ENCODE measurements at places on chromosomes 2 and 18. TPM values are rescaled to one million over a fixed set of nuclear protein-coding genes. Genes with fewer than 3 reads are reported as not detected.

Gene SKOR2
- not detected for polyA plus RNA-seq

Gene TBC1D8
- 2.5 TPM for polyA plus RNA-seq

Gene DYNAP
- not detected for polyA plus RNA-seq

Gene RAB6C
- not detected for polyA plus RNA-seq

Gene SCTR
- polyA plus RNA-seq, result not detected

Gene EVX2
- not detected for polyA plus RNA-seq

Gene CFAP210
- not detected for polyA plus RNA-seq

Gene PDE11A
- 0.75 TPM for polyA plus RNA-seq

Gene PUM2
- 12.0 TPM for polyA plus RNA-seq

Gene PXDN
- polyA plus RNA-seq, result 222 TPM

Gene EFHD1
- polyA plus RNA-seq, result not detected

Gene DQX1
- polyA plus RNA-seq, result not detected

Gene NCKAP5
- 0.38 TPM for polyA plus RNA-seq

Gene ZNF892
- polyA plus RNA-seq, result 1.0 TPM

Gene CHRNG
- polyA plus RNA-seq, result not detected

Gene LGALSL
- 0.60 TPM for polyA plus RNA-seq

Gene IL36B
- not detected for polyA plus RNA-seq

Gene CFC1
- polyA plus RNA-seq, result not detected

Gene PTPRN
- polyA plus RNA-seq, result 29.2 TPM

Gene KIAA2012
- polyA plus RNA-seq, result 0.13 TPM

Gene RUFY4
- not detected for polyA plus RNA-seq

Gene MAP3K20
- 68.9 TPM for polyA plus RNA-seq

Gene ABHD1
- not detected for polyA plus RNA-seq

Gene SEC11C
- polyA plus RNA-seq, result 63.9 TPM

Gene GRHL1
- 0.61 TPM for polyA plus RNA-seq

Gene GKN1
- polyA plus RNA-seq, result not detected

Gene IL1F10
- not detected for polyA plus RNA-seq

Gene STEAP3
- 33.8 TPM for polyA plus RNA-seq

Gene SEPTIN10
- polyA plus RNA-seq, result 142 TPM

Gene KLHL41
- polyA plus RNA-seq, result 0.11 TPM

Gene CPLX4
- polyA plus RNA-seq, result not detected

Gene RIT2
- polyA plus RNA-seq, result not detected

Gene HOXD3
- 2.3 TPM for polyA plus RNA-seq

Gene ARHGEF4
- 9.6 TPM for polyA plus RNA-seq

Gene RNMT
- 39.4 TPM for polyA plus RNA-seq

Gene MAB21L4
- not detected for polyA plus RNA-seq

Gene MAP3K19
- polyA plus RNA-seq, result not detected

Gene OXER1
- polyA plus RNA-seq, result not detected
